ENCODE measurements at places on chromosomes 7 and 10.

GRCh38 chr7:121042899-121043298, 54.4 kb downstream of the CPED1 start:
- no peak for DNase-seq

DNA sequence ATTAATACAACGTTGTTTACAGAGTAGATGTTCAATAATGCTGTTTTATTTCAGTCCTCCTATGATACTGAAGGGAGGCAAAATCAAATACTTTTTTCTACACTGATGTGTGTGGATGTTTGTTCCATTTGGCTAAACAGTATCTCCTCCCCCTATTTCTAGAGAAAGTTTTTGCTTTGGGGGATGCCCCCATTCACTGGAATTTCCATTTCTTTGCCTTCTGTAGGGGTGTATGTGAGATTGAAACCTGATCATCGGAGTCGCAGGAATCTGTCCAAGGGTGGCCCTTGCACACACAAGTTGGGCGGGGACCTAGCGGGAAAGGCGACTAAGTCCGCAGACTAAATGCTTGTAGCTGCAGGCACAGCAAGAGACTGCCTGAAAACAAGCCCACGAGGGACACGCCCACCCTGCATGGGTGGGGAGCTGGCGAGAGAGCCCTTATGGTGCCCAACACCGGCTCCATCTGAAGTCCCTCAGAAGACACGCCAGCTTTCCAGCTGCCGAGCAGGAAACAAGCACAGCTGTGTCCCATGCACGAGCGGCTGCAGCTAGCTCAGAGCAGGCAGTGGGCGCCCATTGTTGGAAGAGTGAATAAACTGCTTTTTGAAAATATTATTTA, 58.0 kb downstream of the ESYT2 start:
- DNase-seq = no peak

DNA sequence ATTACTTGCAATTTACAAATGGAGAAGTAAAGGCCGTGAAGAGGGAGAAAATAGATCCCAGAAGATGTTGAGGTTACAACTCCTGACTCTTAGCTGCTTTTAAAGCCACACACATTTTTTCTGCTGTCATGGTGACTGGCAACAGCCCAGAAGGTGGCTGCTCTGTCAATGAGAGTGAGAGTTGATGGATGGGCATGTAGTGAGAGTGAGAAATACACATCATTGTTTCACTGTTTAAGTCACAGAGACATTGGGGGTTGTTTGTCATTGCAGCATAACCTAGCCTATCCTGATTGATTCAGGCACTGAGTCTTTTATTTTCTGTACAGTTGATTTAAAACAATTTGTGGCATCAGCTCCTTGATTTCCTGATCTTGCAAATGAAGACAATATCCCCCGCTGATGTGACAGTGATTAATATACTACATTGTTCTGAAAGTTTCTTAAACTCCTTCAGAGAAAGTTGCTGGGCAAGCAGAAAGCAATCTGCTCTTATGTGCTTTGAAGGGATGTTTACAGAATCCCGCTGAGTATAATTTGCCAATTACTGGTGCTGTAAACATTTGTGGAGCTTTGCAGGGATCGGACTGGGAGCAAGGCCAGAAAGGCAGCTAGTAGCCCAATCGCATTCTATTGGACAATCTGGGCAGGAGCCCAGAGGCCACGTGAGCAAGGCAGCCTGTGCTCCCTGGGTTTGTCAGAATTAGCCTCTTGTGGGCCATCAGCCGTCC, 229.6 kb downstream of the PRPF18 start:
- DNase-seq = no peak

GRCh38 chr10:10774416-10774815, 243.3 kb upstream of the CELF2 start:
- DNase-seq = no peak

DNA sequence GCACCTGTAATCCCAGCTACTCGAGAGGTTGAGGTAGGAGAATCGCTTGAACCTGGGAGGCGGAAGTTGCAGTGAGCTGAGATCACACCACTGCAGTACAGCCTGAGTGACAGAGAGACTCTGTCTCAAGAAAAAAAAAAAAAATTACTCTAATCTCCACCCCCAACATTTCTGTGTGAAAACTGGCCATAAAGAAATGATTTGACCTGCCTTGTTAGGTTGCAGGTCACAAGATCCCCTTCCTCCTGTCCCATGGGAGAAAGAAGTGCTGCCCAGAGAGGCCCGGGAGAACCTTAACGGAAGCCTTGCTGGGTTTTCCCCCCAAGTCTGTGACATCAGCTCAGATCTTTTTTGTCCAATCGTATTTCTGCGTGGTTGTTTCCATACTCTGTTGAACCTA, 8.7 kb upstream of the CALHM1 start:
- DNase-seq = no peak

DNA sequence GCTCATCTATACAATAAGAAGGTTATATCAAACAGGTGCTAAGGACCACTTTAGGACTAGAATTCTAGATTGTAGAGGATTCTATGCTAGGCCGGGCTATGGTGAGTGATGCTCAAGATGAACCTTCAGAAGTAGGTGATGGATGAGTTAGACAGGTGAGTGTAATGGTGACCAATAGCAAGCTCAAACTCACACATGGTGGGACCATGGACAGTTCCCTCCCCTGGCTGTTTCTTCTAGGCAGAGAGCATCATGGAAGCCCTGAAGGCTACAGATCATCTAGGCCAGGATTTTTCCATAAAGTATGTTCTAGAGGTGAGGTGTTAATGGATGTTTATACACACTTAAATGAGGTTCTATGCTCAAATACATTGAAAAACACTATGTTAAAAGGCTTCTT, 162.2 kb upstream of the WDR11 start:
- DNase-seq = no peak

- no peak for DNase-seq
Observed at GRCh38 chr7:159026271-159027055, 118.2 kb downstream of the VIPR2 start.

- no peak for DNase-seq
Observed at GRCh38 chr7:27159266-27160144, 3.0 kb upstream of the HOXA7 start.

DNA sequence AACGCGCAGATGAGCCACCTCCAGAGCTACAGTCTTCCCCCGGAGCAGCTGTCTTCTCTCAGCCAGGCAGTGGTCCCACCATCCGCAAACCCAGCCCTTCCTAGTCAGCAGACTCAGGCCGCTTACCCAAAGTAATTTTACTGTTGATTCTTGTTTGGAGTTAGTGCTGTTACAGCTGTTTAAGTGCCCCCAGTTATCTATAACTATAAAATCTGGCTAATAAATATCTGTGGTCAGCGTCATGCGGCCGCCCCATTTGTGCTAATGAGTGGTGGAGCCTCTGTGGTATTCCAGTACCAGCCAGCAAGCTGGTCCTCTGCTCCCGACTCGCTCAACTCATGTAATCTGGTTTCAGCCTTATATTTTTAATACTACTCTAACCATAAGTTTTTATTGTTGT, 43.2 kb upstream of the TMEM236 start:
- no peak for DNase-seq

GRCh38 chr10:121501796-121502195, 96.4 kb downstream of the FGFR2 start:
- no peak for DNase-seq

Data from stimulated activated CD8-positive, alpha-beta memory T cell treated with anti-CD3 and anti-CD28 coated beads, Interleukin-15, amount 100 ng/mL, for 48 hours (primary cell).